ENCODE measurements at places on chromosomes 4 and X.

DNA sequence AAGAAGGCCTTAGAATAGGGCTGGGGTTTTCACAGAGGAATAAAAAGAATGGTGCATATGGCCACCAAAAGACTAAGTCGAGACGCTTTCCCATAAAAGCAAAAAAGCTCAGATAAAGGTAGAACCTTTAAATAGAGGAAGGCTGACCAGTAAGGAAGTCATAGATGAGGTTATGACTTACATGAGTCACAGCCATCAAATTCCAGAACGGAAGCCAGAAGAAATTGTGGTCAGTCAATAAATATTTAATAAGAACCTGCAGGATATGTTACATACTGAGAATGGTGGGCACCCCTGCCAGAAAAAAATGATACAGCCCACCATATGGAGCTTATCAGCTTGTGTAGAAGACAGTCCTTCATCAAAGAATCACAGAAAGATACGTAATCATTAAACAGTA, 120.1 kb downstream of the MANBA start:
- no peak for DNase-seq

- no peak for DNase-seq
These were observed 126.4 kb downstream of the HMX1 start for GRCh38 chr4:8745005-8745790.

DNA sequence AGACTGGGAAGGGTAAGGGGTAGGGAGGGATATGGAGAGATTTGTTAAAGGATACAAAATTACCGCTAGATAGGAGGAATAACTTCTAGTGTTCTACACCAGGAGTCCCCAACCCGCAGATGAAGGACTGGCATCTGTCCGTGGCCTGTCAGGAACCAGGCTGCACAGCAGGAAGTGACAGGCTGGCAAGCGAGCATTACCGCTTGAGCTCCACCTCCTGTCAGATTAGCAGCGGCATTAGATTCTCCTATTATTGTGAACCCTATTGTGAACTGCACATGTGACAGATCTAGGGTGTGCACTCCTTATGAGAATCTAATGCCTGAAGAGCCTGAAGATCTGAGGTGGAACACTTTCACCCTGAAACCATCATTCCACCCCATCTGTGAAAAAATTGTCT, 27.9 kb upstream of the BBS7 start:
- no peak for DNase-seq

GRCh38 chrX:155888139-155888538, 7.0 kb downstream of the VAMP7 start:
- no peak for DNase-seq

DNA sequence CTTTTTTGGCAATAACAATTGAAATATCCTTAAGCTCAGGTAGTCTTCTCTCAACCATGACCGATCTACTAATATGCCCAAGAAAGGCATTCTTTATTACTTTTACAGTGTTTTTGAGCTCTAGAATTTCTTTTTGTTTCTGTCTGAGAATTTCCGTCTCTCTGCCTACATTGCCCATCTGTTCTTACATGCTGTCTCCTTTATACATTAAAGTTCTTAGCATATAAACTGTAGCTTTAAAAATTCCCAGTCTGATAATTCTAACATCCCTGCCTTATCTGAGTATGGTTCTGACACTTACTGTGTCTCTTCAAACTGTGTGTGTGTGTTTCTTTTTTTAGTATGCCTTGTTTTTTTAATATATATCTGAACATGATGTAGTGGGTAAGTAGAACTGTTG, 658.1 kb downstream of the GRID2 start:
- DNase-seq: no peak

- no peak for DNase-seq
These were observed 17.6 kb upstream of the LDB2 start for GRCh38 chr4:16916031-16916430.

GRCh38 chr4:78757574-78757973, 18.6 kb upstream of the BMP2K start:
- DNase-seq: no peak

- no peak for DNase-seq
These were observed 162.0 kb downstream of the SNCA start for GRCh38 chr4:89674876-89675459.

- DNase-seq: no peak
These were observed 459.7 kb downstream of the IL15 start for GRCh38 chr4:142095886-142096605.

GRCh38 chr4:121668368-121669162, 28.2 kb downstream of the ANXA5 start:
- DNase-seq: no peak

DNA sequence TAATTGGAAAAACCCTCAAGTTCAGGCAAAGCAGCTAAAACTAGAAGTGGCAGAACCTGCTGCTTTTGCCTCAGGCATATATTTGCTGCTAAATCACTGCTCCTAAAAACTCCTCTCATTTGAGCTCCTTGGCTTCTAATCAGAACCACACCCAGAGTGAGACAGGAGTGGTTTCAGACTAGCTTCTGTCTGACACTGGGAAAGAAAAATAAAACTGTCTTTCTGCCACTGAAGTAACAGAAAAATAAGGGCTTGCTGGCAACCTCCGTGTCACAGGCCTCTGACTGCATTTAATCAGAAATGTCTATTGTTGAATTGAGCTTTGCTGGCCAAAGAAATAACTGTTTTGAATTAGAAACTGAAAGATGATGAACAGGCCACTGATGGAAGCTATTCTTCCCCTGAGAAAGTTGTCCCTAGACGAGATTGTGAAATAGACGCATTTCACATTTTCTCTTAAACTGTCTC, 52.1 kb upstream of the RAP2C start:
- no peak for DNase-seq

DNA sequence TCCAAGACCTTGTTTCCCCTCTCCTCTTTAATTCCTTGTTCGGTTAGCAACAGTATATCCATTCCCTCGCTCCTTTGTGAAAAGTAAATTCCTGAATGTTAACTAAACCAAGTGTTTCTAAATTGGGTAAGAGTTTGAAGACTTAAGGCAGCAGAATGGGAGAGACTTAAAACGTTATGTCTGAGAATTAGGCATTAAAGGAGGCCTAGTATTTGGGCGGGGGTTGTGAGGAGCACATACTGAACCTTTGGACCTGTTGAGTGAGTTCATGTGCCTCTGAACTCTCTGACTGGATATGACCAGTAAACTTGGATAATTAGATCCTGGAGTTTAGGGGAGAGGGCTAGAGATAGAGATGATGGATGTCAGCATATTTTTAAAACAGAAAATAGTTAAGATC, 1.2 kb downstream of the MSMO1 start:
- no peak for DNase-seq

- no peak for DNase-seq
These were observed 28.4 kb upstream of the COX7B2 start for GRCh38 chr4:46937493-46937892.

DNA sequence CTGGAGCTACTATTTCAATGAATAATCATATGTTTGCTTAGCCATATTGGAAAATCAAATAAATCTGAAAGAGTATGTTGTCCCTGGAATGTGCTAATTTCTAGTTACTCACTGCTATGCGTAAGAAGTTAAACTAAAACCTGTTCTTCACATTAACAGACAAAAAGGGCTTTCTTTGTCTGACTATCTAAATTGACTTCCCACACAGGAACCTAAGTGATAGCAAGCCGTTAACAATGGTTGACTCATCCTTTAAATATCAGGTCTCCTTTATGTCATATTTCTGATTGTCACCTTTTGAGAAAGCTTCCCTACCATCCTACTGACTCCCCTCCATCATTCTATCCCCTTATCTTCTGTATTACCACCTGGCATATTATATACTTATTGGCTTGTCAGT, 81.4 kb downstream of the AMELX start:
- no peak for DNase-seq

- DNase-seq: no peak
These were observed 152.2 kb upstream of the PPARGC1A start for GRCh38 chr4:24042094-24042493.

- no peak for DNase-seq
These were observed 4.6 kb upstream of the PKD2 start for GRCh38 chr4:88002786-88003185.

DNA sequence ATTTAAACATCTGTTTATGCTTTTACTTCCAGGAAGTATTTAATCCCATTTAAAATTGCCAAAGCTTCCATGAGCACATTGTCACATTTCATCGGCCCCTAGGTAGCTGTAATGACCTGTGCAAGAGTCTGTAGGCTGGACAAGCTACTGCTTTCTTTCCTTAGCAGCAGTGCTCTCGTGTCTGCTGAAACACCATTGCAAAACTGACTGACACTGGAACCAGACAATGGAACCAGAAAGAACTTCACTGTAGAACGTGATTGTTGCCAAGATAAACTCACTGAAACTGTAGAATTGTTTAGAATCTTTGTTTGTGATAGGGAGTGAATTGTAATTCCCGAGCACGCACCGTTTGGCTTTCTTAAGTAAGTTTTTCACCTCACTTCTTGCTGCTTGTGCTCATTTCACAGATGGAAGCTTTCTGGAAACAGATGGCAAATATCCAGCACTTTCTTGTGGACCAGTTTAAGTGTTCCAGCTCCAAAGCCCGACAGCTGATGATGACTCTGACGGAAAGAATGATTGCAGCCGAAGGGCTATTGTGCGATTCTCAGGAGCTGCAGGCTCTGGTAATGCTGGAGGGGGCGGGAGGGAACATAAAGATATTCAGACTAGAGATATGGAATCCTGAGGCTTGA, 36.9 kb downstream of the EVC start:
- no peak for DNase-seq

DNA sequence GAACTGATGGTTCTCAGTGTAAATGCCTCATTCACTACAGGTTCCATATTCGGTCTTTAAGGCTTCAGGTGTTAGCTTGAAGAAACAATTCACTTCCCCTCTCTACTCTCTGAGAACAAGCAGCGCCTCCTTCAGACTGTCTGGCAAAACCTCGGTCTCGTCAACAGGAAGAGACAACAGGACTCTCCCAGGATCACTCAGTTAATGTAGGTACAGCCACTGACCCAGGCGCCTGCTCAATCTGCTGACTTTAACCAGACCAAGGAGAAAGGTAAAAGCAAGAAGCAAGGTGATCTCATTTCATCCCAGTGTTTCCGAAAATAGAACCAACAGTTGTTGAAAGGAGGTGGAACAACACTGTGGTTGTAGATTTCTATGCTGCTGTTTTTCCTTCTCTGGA, 102.2 kb downstream of the SLC2A9 start:
- DNase-seq: no peak

GRCh38 chr4:137707102-137707620, 174.9 kb upstream of the PCDH18 start:
- no peak for DNase-seq

DNA sequence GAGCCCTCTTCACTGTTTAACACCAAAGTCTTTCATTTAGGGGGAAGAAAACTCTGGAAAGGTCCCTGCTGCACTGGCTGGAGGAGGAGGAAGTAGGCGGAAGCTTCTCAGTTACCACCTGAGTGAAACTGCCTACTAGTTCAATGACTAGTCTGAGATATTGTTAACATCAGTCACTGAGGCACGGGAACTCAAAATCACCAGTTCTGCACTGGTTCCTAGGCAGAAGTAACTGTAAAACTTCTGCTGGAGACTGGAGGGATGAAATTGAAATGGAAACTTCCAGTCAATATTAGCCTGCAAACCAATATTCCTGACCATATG, 178.3 kb downstream of the SNCA start:
- DNase-seq: no peak

GRCh38 chr4:10690185-10690907, 5.8 kb upstream of the CLNK start:
- DNase-seq: no peak

- DNase-seq: no peak
These were observed 43.2 kb upstream of the TMSB15B start for GRCh38 chrX:103919270-103919637.

GRCh38 chr4:170853422-170854021, 763.8 kb upstream of the AADAT start:
- no peak for DNase-seq

DNA sequence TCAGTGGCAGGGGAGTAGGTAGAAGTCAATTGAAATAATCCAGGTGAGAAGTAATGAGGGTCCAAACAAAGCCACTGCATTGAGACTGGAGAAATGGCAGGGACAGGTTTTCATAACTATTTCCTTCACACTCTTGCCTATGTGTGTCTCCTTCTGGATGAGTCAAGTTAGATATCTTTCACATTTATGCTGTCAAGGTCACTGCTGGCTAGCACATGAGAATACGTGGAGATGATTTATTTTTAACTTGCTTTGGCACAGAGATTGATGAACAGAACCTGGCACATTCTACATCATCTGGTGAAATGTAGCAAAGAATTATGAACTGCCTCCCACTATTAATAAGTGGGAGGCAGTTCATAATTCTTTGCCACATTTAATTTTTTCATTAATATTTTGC, 66.7 kb upstream of the BOD1L1 start:
- DNase-seq: no peak

DNA sequence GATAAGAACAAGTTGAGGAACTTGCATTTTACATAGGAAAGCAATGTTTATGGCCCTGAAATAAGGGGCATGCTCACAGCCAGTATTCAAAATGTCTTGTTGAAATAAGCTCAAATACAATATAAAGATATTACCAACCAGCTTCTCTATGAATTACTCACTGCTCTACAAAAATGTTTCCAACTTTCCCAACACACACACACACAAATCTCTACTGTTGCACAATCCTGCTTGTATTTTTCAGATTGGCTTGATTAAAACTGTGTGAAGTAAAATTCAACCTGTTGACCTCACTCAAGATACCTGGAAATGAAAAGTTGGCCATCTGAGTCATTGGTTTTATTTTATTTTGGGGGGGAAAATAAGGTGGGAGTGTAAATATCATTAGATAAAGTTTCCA, 128.6 kb downstream of the CHIC2 start:
- DNase-seq: no peak

DNA sequence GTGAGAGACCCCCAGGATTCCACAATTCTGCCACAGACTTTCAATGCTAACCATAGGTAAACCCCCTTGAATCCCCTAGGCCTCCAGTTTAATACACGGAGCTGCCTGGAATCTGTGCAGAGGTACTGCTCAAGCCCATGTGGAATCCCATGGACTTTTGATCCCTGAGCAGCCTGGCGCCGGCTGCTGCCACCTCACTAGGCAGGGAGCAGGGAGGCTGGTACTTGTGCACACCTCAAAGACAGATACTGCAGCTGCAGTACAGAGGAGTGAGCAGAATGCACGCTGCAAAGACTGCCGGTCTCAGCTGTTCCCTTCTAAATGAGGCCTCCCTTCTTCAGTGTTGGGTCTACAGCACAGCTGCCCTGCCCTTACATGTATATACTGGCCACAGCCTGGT, 79.4 kb downstream of the RPS6KA6 start:
- DNase-seq: no peak

DNA sequence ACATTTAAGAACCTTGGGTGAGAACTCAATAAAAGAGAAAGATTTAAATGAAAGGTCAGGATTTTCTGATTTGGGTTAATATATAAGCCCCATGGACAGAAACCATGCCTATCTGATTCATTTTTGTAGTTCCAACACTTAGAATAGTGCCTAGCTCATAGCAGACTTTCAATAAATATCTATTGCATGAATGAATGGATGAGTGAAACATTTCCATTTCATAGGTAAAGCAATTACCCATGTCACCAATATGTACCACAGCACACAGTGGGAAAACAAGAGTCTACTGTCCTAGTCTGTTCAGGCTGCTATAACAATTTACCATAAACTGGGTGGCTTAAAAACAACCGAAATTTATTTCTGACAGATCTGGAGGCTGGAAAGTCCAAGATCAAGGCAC, 63.9 kb upstream of the PTPN13 start:
- DNase-seq: no peak

Data from activated CD8-positive, alpha-beta memory T cell treated with anti-CD3 and anti-CD28 coated beads for 1 hour (primary cell).